CD4-positive, CD25-positive, alpha-beta regulatory T cell (primary cell): ENCODE measurements at places on chromosomes 5 and 9. TPM values are rescaled to one million over a fixed set of nuclear protein-coding genes. Genes with fewer than 3 reads are reported as not detected.

The SPINK7 gene
- total RNA-seq: not detected

The IRX4 gene
- not detected for total RNA-seq

GRCh38 chr5:105684799-105685198, 1985.9 kb downstream of the EFNA5 start:
- no peak for DNase-seq

GRCh38 chr5:154949781-154950180, 8.9 kb downstream of the MRPL22 start:
- DNase-seq: no peak

The MAMDC2 gene
- 0.10 TPM for total RNA-seq

GRCh38 chr9:19027825-19028224, 5.2 kb downstream of the SAXO1 start:
- DNase-seq: no peak

DNA sequence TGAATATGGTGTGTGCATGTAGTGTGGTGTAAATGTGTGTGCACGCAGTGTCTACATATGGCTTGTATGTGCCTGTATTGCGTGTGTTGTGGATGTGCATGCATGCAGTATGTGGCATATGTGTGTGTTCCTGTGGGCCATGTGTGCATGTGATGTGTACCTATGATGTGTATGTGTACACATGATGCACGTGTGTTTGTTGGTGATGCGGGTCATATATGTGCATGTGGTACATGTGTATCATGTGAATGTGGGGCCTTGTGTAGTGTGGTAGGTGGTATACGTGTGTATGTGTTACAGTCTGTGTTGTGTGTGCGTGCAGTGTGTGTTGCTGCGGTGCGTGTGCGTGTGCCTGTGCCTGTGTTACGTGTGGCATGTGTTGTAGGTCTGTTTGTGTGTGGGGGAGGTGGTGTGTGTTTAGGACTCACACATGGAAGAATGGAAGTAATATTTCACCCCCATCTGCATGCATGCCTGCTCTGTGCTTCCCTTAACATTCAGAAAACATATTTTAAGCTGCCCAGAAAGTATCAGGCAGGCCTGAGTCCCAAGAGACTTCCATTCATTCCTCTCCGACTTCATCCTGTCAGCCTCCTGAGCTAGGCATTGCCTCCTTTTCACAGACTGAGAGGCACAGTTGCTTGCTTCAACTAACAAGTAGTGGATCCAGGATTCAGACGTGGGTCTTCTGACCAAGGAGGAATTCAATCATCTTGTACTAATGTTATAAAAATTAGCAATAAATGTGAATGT, 55.4 kb upstream of the RUFY1 start:
- no peak for DNase-seq

GRCh38 chr5:109327570-109327969, 82.2 kb downstream of the PJA2 start:
- DNase-seq: no peak

DNA sequence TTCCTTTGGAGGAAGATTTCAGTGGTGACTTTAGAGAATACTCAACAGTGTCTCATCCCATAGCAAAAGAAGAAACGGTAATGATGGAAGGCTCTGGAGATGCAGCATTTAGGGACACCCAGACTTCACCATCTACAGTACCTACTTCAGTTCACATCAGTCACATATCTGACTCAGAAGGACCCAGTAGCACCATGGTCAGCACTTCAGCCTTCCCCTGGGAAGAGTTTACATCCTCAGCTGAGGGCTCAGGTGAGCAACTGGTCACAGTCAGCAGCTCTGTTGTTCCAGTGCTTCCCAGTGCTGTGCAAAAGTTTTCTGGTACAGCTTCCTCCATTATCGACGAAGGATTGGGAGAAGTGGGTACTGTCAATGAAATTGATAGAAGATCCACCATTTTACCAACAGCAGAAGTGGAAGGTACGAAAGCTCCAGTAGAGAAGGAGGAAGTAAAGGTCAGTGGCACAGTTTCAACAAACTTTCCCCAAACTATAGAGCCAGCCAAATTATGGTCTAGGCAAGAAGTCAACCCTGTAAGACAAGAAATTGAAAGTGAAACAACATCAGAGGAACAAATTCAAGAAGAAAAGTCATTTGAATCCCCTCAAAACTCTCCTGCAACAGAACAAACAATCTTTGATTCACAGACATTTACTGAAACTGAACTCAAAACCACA, 67.4 kb downstream of the VCAN start:
- DNase-seq: no peak
